ENCODE measurements at places on chromosomes 1 and 21.

DNA sequence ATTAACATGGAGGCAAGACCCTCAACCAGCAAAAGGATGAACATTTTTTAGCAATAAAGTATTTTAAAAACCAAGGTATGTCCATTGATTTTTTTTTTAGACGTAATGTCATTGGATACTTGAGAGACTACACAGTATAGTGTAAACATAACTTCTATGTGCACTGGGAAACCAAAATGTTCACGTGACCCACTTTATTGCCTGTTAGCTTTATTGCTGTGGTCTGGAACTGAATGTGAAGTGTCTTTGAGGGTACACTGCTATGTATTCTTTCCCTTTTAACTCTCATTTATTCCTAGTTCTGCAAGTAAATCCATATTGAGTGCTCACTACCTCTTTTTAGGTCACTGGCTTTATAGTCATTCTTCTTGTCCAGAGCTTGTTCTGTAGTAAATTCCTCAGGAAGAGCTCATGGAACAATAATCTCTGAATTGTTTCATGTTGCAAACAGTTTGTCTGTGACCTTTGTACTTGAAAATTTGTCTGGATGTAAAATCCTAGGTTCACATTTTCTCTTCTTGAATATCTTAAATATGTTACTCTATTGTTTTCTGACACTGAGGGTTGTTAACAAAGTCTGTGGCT lies 20.6 kb downstream of the ABCD3 start:
- no peak for DNase-seq

DNA sequence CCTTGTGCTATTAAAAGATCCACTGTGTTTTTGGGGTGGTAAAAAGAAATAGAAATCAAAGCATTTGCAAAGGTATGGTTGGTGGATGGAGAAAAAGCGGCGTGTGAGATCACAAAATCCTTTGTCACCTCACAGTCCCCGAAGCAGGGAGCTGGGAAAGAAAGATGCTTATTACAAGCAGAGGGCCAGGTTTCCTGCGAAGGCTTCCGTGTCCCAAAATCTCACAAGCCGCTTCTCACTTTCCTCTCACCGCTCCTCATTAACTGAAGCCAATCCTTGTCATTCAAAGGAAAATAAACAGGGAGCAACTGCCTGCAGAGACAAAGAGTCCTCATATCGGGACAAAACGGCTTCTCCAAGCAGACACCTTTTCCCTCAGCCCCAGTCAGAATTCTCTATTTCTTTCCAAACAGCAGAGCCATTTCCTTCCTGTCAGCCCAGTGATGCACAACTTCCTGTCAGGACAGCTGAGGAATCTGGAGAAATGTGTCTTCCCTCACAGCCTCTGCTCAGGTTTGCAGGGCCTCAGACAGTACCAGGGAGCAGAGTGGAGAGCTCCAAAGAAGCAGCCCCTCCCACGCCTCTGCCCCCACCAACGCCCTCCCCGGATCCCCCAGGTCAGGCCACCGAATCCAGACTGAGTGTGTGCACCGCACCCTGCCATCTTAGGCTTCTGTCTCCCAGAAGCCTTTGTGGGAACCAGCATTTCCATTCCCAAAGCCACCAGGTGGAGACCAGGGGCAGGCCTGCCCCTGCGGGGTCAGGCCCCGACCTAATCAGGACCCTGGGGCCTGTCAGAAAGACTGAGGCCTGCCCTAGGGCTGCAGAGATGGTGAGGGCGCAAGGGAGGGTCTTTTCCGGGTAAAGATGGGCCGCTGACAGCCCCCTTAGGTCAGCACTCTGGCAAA lies 29.6 kb downstream of the KCNN3 start:
- no peak for DNase-seq

- no peak for DNase-seq
These were observed 119.8 kb downstream of the OSBPL9 start for GRCh38 chr1:51736702-51737101.

GRCh38 chr1:18145851-18146618 lies 38.4 kb downstream of the IGSF21 start:
- no peak for DNase-seq

GRCh38 chr1:244150071-244150470 lies 99.0 kb downstream of the ZBTB18 start:
- DNase-seq = no peak

DNA sequence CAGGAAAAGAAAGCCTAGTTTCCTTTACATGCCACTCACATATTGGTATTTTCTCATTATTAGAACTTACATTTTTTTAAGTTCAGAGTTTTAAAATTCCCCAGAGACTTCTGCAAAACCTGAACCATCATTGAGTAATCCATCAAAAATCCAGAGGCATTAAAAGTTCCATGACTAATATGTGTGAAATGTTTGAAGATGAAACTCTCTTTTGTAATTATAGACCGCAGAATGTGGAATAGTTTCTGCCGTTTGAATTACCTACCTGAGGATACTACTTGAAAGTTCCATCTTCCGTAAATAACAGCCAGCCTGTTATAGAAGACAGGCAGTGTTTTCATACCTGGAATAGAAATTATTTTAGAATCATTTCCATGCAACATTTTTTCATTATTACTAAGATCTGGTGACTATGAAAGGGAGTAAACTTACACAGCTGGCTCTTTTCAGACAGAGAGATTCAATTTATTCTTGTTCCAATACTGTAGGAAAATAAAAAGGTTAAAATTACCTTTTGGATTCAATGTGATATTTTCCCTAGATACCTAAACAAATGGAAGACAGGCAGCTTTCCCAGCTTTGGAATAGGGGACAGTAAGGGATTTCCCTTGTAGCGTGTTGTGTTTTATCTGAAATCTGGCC lies 131.4 kb downstream of the ST6GALNAC5 start:
- no peak for DNase-seq

GRCh38 chr1:118928739-118929554 lies 59.2 kb downstream of the TBX15 start:
- DNase-seq = no peak

GRCh38 chr1:68329096-68329835 lies 96.9 kb upstream of the WLS start:
- DNase-seq = no peak

All from inflammatory macrophage (primary cell).